ENCODE measurements at places on chromosomes 12 and 14.

DNA sequence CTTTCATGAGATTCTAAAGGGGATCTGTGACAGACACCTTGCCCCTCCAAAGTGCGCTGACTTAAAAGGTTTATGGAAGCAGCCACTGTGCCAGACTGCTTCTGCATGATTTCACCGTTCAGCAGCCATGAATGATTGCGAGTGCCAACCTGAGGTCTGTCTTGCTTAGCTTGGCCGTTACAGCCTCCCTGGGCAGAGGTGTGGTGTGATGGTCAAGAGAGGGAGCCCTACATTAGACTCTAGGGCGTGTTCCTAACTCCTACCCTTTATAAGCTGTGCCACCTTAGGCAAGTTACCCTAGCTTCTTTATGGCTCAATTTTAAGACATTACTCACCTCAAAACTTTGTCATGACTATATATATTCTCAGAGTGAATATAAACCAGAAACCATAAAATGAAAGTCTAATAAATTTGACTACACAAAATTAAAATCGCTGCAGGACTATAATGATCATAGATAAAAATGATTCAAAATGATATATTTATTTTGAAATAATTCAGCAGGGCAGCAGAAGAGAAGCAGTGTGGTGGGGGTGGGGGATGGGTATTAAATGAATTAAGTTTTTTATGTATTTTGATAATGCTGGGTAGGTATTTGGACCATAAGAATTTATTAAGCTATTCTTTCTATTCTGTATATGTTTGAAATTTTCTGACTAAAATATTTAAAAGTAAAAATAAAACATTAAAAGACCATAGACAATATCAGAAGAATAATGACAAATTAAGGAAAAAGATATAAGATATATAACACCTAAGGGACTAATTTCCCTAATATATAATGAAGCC is 47.7 kb upstream of the MBIP start:
- DNase-seq, result no peak

GRCh38 chr12:104816845-104817503 is 141.1 kb downstream of the SLC41A2 start:
- no peak for DNase-seq

DNA sequence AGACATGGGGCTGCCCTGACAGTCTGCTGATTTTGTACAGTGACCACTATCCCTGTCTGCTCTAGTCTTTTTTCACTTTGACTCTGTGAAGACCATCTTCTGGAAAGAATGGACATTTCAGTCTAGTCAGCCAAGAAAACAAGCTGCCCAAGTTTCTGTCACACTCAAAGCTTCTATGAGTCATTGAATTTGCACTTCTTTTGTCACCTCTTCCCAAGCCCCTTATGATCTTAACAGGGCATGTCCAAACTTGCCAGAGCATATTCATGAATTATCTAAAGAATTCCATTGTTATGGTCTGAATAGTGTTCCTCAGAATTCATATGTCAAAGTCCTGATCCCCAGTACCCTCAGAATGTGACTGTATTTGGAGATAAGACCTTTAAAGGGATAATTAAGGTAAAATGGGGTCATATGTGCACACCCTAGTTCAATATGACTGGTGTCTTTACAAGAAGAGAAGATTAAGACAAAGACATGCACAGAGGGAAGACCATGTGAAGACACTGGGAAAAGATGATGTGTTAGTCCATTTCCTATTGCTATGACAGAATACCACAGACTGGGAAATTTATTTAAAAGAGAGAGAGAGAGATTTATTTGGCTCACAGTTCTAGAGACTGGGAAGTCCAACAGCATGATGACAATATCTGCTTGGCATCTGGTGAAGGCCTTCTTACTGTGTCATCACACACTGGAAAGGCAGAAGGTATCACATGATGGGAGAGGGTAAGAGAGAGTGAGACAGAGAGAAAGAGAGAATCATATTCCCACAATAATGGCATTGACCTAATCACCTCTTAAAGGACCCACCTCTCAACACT is 242.6 kb downstream of the BTG1 start:
- DNase-seq, result no peak

DNA sequence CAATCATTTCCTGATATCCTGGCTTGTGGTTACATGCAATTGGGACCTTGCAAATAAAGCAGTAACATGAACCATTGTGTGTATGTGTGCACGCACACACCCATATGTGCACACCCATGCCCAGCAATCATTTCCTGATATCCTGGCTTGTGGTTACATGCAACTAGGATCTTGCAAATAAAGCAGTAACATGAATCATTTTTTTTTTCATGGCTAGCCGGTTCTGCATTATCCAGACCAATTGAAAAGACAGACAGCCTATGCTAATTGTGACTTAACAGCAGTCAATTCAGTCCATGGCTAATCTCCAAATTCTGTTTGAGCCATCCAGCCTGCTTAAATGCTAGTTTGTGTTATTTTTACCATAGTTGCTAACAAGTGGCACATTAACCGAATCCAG is 134.3 kb downstream of the TTC7B start:
- DNase-seq, result no peak

- no peak for DNase-seq
These were observed 268.7 kb downstream of the TMEM132D start for GRCh38 chr12:129635021-129635685.

GRCh38 chr12:28088566-28089272 is 101.5 kb upstream of the CCDC91 start:
- DNase-seq, result no peak

DNA sequence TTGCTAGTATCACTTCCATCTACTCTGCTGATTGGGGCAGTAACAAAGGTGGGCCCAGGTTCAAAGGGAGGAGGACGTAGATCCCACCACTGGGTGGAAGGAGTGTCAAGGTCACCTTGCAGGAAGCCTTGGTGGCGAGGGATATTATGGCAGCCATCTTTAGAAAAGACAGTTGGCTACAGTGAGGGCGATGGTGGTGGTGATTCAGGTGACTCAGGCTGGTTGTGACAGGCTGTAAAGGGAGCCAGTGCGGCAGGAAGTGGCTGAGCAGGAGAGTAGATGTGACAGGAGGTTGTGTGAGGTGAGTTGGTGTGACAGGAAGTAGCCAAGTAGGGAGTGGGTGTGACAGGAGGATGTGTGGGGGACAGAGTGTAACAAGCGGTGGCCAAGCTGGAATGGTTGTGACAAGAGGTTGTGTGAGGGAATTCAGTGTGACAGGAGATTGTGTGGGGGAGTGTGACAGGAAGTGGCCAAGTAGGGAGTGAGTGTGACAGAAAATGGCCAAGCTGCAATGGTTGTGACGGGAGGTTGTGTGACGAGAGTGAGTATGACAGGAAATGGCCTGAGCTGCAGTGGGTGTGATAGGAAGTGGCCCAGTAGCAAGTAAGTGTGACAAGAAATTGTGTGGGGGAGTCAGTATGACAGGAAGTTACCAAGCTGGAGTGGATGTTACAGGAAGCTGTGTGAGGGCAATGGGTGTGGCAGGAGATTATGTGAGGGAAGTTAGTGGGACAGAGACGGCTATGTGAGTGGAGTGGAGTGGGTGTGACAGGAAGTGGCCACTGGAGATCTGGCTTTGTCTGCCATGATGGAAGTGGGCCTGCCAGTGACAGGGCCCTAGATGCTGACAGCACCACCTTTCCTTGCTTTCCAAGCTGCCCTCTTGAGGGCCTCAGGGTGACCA is 136.5 kb upstream of the MYL2 start:
- DNase-seq, result no peak

GRCh38 chr12:88334271-88334670 is 192.2 kb downstream of the TMTC3 start:
- no peak for DNase-seq

- DNase-seq, result no peak
These were observed 4.4 kb upstream of the FAM186B start for GRCh38 chr12:49609875-49610154.

GRCh38 chr12:65670775-65671174 is 153.5 kb upstream of the HMGA2 start:
- DNase-seq, result no peak

DNA sequence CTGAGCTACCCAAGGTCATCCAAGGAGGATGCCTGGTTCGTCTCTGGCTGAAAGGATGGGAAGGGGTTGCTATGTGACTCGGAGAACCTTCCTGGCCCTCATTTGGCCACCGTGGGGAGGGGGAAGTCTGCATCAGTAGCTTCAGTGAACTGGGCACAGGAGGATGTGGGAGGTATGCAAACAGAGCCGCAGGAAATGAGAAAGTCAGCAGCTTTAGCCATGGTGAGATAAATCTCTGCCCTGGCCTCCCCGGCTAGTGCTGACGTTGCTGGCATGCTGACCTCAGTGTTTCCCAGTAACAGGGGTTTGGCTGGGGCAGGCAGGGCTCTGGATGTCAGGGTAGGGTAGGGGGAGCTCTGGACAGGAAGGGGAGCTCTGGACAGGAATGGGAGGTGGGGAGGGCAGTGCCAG is 2.3 kb upstream of the CEBPE start:
- DNase-seq, result no peak
